ENCODE measurements at places on chromosomes 16 and 17.

- no peak for DNase-seq
These were observed 440.9 kb upstream of the MAF start for GRCh38 chr16:80041410-80041809.

DNA sequence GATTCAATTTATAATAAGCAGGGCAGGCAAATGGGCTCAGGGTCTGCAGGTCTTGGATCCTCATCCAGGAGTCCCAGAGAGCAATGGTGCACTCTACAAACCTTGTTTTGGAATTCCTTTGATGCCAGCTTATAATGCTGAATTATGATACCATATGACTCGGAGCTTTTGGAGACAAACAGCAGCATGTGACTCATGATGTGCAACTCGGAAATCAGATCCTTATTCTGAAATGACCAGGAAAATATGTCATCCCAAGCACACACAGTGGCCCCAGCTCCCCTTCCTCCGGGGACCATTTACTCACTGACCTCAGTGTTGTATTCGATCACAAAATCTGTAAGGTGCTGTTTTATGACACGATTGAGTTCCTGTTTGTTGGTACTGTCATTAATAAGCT, 20.2 kb upstream of the UMOD start:
- DNase-seq = no peak

DNA sequence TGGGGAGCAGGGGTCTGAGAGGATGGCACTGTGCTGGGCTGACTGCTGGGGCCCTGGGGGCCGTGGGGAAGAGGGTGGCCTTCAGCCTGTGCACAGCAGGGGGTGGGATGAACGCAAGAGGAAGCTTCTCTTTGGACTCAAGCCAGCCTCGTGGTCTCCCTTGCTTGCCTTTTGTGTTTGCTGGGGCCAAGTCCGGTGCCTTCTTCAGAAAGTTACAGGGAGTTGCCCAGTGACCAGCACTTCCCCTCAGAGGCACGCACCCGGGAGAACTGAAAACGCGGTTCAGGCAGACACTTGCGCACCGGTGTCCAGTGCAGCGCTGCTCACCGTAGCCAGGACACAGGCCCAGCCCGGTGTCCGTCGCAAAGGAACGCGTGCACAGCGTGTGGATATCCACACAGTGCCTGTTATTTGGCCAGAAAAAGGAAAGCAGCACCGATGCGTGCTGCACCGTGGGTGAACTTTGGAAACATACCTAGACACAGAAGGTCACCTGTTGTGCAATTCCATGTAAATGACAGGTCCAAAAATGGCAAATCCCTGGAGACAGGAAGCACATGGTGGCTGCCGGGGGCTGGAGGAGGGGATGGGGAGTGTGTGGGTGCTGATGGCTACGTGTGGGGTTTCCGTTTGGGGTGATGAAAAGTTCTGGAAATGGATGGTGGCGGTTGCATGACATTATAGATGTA, 29.4 kb upstream of the NUDT16L1 start:
- DNase-seq = no peak

DNA sequence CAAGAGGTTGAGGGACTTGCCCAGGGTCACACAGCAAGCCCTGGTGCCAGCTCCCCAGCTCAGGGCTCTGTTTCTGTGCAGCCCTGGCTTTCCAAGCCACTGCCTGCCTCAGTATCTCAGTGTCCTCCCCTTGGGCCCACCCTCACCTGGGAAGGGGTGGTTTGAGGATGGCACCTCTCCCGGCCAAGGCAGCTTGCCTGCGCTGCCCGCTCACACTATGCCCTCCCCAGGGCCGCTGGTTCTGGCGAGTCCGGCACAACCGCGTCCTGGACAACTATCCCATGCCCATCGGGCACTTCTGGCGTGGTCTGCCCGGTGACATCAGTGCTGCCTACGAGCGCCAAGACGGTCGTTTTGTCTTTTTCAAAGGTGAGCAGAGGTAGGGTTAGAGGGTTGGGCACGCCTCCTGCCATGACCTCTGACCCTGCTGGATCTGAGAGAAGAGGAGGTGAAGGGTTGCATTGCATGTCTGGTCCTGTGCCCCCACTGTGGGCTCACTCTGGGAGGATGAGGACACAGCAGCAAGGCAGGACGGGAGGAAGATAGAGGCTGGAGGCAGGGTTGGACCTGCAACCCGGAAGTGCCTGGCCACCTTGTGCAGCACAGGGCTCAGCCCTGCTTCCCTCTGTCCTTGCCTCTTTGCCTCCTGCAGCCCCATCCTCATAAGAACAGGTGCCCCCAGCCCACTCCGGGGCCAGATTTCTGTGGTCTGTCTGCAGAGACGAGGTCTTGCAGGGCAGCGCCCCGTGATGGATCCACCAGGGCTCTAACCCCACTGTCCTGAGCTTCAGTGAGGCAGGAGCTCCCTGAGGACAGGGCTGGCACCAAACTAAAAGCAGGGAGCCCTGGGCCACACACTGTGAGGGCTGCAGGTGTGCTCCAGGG, 16.7 kb downstream of the MMP15 start:
- no peak for DNase-seq

GRCh38 chr16:53457670-53458069, 23.4 kb downstream of the RBL2 start:
- peak; percentile 36 for DNase-seq

- no peak for DNase-seq
These were observed 3.0 kb upstream of the CCR7 start for GRCh38 chr17:40568074-40568836.

DNA sequence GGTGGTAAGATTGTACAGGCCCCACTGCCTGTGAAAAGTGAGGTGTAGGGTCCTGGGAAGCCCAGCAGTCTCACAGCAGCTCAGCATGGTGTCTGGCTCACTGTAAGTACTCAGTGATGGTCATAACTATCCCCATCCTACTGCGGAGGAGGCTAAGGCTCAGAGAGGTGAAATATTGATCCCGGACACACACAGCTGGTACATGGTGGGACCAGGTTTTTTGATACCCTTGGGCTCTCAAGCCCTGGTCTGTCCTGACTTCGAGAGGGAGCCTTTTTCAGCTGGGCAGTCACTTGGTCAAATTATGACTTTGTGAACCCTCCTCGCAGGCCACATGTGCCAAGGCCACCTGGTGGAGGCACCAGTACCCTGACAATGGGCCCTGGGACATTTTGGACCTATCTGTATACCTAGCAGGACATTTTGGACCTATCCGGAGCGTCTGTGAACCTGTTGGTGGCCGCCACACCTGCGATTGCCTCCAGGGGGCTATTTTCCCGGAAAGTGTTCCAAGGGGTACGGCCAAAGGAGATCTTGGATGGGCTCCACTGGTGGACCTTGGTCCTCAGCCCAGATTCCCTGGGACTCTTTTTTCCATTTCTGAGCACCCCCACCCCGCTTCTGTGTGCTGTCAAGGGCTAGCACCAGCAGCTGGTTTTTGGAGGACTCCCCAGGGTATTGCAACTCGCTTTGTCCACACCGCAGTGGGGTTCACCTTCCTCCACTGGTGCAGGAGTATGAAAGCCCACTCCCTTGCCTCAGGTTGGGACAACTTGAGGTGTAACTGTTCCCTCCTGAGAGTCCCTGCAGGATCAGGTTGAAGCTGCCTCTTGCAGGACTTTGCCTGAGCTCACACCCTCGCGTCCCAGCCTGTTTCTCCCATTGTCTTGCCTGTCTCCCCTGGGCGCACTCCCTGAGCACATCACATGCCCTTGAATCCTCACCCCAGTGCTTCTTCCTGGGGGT, 83.6 kb upstream of the NKD1 start:
- DNase-seq = no peak

DNA sequence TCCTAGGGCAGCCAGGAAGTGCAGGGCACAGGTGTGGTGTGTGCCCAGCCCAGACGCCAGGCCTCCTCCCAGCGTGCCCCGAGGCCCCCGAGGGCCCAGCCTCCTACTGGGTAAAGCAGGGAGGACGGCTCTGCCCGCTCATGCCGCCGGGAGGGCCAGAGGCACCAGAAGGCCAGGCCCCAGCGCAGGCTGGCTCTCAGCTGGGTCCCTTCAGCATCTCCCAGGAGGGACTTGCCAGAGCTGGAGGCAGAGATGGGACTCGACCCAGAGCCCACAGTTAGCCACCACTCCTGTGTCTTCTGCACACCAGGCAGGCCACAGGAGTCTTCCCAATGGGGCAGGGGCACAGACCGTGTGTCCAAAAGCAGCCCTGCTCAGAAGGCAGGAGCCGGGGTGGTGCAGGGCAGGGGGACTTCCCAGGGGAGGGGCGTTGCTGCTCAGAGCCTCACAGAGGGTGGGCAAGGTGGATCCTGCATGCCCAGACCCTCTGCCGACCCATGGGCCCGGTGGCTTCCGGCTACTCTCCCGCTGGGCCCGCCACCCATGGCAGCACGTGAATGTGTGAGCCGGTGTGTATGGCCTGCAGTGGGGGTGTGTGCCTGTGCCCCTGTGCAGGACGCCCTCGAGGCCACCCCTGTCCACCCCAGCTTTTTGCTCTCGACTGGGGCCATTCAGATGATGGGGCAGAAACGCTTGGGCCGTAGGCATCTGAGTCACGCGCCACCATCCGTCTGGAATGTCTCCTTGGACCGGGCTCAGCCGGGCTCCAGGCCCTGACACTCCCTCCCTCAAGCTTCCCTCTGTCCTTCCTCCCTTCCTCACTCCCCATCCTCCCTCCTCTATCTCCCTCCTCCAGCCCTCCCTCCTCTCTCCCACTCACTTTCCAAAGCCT, 5.7 kb upstream of the ZNF469 start:
- DNase-seq = no peak

DNA sequence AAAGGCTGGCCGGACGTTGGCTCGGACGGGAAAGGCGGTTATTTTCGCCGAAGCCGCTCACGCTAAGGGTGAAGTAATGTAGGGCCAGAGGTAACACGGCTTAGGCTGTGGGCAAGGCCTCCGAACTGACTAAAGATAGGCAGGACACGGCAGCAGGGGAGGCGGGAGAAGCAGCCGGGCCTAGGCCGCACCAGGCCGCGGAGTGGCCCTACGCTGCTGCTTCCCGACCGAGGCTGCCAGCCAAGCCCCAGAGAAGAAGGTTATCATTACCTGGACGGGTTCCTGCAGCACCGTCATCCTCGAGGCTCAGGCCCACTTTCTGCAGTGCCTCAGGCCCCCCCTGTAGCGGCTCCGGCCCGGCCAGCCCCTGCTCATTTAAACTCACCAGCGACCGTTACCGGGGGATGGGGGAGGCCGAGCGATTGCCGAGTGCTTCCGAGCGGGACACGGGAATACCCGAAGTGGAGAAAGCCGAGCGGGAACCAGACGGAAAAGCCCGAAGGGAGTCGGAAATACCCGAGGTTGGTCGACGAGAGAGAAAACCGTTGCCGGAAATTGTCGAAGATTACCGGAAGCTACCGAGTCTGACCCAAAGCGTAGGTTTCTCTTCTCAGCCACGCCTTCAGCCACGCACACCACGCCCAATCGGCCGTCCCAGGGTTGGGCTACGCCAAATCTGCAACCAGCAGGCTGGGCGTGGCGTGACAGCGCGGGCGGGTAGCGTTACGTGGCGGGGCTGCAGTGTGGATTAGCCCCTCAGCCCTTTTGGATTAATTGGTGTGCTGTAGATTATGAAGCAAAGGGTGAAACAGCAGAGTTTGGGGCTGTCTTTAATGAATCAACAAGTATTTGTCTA, at the start of gene CDC27:
Gene CDC27, minus strand, starts transcription at position 420 of the 856 bp plus-strand sequence. Its CDS starts 123 bp downstream, at position 297.
- DNase-seq = peak; percentile 98

DNA sequence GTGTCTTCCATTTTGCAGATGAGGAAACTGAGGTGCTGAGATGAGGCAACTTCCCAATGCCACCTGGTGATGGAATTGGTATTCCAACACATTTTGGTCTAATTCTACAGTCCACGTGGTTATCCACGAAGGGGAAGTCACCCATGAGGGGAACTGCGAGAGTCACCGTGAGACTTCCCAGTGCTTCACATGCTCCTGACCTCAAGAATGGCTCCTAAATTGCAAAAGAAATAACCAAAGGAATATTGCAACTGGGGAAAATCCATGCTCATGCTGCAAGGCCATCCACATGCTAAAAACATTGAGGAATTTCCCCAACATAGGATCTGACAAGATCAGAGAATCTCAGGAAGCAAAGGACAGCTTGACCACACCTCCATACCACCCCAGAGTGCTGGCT, 153.9 kb downstream of the HS3ST3B1 start:
- no peak for DNase-seq

DNA sequence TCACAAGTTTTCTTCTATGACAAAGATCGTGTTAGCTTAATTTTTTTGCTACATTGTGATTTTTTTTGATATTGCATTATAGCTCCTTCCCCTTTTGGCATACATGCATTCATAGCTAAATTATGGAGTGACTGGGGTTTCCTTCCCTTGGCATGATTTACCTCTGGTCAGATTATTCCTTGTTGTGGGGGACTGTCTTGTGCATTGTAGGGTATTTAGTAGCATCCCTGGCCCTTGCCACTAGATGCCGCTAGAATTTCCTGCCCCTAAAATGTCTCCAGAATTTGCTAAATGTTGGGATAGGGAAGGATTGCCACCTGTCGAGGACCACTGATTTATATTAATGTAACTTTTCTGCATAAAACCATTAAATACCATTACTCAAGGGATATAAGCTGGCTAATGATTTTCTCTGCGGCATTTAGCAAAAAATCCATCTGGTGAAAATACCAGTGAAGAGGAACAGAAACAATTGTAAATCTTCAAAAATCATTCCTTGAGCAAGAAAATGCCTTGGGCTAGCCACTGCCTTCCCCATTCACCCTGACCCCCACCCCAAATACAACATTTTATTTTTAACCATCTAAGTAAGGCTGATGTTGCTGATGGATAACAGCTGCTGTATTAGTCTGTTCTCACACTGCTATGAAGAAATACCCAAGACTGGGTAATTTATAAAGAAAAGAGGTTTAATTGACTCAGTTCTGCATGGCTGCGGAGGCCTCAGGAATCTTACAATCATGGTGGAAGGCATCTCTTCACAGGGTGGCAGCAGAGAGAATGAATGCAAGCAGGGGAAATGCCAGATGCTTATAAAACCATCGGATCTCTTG, 195.2 kb downstream of the MAP2K6 start:
- no peak for DNase-seq

GRCh38 chr17:2478458-2478857, 33.2 kb downstream of the METTL16 start:
- DNase-seq = no peak

- no peak for DNase-seq
These were observed 276.7 kb downstream of the C16orf95 start for GRCh38 chr16:87040169-87041117.

GRCh38 chr16:30533146-30533522, 1.5 kb downstream of the ZNF747 start:
- no peak for DNase-seq

DNA sequence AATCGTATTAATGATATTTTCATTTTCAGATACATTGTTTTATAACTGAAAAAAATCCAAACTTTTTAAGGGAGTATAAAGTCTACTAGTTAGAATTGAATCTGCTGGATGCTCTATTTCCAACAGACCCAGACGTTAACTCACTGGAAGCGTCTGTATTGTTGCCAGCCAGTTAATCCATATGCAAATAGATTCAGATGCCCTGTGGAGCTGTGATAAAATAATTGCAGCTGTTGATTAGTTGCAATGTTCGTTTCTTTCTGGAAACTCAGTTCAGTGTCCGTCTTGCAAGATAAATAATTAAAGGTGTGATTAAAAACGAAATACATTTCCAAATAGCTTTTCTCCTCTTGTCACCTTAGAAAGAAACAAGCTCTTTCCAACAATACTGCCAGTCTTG, 5.1 kb upstream of the GNA13 start:
- no peak for DNase-seq

DNA sequence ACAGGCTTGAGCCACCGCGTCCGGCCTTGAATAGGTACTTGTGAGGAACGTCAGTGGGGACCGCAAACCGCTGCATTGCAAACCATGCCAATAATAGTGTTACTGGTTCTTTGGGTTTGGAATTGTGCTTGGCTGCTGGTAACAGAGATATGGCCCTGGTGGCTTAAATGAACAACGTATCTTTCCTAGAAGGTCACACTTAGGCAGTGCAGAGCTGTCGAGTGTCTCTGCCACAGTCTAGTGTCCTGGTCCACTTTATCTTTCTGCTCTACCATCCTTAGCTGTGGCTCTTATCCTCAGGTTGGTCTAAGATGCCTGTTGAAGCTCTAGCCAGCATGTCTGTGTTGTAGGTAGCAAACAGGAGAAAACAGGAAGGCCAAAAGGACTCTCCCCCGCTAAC, 262.1 kb downstream of the SNX29 start:
- DNase-seq = no peak

Data from stimulated activated CD8-positive, alpha-beta memory T cell treated with anti-CD3 and anti-CD28 coated beads, Interleukin-4, amount 100 ng/mL, for 1 hour (primary cell).